ENCODE measurements at places on chromosomes 5 and 9.

DNA sequence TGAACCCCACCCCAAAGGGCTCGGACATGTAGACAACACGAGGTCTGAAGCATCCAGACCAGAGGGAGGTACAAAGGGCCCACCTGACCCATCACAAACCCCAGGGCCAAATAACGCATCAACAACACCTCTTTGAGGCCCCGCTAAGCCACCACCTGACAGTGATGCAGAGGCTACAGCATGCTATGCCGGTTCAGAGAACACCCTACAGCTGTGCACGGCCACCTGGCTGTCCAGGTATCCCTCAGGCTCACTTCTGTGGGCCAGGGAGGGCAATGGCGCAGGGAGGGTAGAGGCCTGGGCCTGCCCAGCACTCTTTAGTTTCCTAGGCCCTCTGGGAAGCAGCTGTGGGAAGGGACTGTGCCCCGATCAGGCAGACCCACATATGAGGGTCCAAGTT, 190.1 kb downstream of the CDK5RAP2 start:
- DNase-seq = no peak

GRCh38 chr5:18216016-18216415, 581.8 kb downstream of the TAF11L14 start:
- no peak for DNase-seq

DNA sequence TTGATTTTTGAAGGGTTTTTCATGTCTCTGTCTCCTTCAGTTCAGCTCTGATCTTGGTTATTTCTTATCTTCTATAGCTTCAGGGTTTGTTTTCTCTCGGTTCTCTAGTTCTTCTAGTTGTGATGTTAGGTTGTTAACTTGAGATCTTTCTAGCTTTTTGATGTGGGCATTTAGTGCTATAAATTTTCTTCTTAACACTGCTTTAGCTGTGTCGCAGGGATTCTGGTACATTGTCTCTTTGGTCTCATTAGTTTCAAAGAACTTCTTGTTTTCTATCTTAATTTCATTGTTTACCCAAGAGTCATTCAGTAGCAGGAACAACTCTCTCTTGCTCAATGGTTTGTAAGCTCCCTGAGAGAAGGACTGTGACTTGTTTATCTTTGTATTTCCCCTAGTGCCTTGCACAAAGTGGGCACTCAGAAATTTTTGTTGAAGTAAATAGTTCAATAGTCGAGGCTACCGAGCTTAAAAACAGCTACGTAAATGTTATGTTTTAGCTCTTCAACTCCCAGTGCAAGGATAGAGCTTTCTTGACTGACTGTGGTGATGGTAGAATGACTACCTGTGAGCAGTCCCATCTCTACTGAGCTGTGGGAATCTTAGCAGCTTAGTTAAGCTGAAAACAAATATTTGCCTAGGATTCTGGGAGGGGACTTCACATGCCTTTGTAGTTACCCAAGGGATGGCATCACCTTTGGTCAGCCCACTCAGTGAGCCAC, 225.8 kb upstream of the ELL2 start:
- DNase-seq = no peak

- DNase-seq = no peak
These were observed 69.0 kb upstream of the GRAMD2B start for GRCh38 chr5:126354012-126354857.

DNA sequence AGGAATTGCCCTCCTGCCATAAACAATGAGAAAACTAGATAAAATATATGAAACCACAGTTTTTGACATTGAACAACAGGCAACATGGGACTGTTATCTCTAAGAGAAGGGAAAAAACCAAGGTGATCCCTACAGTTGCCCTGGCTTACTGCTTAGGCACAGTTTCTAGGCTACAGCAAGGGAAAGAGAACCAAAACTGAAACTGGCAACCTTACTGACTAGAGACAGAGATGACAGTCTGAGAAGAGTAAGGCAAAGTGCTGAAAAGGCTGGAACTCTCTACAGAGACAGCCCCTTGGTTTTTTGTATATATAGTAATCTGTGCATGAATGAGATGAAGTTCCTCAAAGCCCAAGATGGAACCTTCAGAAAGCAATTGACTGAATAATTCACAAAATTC, 36.2 kb upstream of the REEP2 start:
- no peak for DNase-seq

- no peak for DNase-seq
These were observed 98.7 kb upstream of the SLC28A3 start for GRCh38 chr9:84439250-84439649.

- no peak for DNase-seq
These were observed 55.0 kb downstream of the HAPLN1 start for GRCh38 chr5:83665631-83666030.

DNA sequence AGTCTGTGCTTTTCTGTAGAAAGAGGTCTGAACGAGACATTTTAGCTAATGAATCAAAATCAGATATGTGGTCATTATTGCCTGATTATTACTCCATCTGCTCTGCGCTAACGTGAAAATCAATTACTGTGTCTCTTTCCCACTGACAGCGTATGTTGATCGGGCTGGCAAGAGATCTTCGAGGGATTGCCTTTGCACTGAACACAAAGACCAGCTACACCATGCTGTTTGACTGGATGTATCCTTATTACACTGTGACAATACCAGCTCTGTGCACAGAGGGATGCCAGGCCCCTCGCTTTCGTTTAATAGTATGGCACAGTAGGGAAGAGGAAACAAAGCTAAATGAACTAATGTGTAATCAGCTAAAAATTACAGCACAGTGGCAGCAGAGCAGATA, 103.7 kb upstream of the TLX3 start:
- no peak for DNase-seq

- no peak for DNase-seq
These were observed 106.6 kb downstream of the LRRC70 start for GRCh38 chr5:62685221-62685620.

DNA sequence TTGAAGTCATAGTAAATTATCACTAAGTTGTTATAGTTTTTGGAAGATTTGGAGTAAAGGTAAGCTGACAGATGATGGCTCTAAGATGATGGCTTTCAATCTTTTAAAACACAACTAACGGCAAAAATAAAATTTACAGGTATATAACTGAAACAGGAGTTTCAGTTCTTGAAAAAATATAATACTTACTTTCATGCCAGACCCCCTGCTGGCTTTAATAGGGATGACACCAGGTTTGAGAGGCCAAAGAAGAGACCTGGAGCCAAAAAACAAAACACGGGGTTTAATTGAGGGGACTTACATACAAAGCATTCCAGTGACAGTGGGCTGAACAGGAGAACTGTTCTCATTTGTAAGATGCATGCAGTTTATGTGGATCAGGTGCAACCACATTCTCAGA, 301.7 kb upstream of the PCSK5 start:
- DNase-seq = no peak

DNA sequence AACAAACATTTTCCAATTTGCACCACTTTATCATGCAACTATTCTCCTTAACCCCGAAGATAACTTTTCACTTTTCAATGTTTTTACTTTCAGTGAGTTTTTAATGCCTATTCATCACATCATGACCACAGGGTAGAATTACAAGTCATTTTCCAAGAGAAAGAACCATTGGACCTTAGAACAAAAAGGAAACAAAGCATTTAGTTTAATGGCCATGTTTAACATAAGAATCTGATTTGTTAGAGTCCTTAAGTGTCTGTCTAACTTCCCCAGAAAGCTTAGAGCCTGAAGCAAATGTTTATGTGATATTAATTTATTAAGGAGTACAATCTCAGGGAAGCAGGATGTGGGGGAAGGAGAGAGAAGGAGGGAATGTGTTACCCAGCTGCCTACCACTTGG, 325.8 kb upstream of the RIOK2 start:
- DNase-seq = no peak

DNA sequence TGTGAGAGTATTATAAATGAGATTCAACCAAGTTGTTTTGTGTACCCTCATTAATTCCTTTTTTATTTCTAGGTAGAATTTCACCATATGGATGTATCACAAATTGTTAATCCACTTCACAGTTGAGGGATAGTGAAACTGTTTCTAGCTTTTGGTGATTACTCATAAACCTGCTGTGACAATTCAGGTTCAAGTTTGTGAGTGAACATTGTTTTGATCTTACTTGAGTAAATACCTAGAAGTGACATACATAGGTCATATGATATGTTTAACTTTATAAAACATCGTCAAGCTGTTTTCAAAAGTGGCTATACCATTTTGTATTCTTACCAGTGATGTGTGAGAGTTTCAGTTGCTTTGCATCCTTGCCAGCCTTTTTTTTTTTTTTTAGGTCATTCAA, 112.9 kb downstream of the CAMK4 start:
- DNase-seq = no peak

DNA sequence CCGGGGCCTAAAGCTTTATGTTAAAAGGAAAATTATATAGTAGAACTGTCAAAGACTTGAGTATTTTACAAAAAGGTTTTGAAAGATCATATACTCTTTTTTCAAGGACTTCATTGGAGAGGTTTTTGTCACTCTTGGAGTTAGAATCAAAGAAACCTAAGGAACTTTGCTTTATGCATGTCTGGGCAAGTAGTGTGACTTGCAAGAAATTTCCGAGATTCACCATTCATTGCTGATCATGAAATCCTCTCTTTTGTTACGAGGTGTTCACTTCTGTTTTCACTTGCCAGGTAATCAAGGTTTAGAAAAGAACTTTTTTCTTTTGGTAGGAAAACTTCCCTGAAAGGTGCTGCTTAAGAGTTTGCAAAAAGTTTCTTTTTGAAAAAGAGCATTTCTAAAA, 64.8 kb downstream of the NUP214 start:
- no peak for DNase-seq

- DNase-seq = peak; percentile 80
These were observed 27.5 kb downstream of the SH3TC2 start for GRCh38 chr5:149035372-149035790.

GRCh38 chr9:3125602-3126405, 281.9 kb upstream of the PUM3 start:
- no peak for DNase-seq

- no peak for DNase-seq
These were observed 368.1 kb upstream of the CTNND2 start for GRCh38 chr5:12272389-12272788.
